ENCODE measurements at places on chromosomes 2 and 18. TPM values are rescaled to one million over a fixed set of nuclear protein-coding genes. Genes with fewer than 3 reads are reported as not detected.

Gene CNDP1
- not detected for total RNA-seq

Gene C1GALT1C1L
- total RNA-seq, result not detected

Gene PNPT1
- 34.2 TPM for total RNA-seq

GRCh38 chr2:161912154-161912553, 161.9 kb downstream of the DPP4 start:
- H3K36me3 ChIP-seq, result peaks cover 1% of the 10 kb centered on the region
- H3K27ac ChIP-seq, result no peak overlapping the region
- DNase-seq, result no peak

DNA sequence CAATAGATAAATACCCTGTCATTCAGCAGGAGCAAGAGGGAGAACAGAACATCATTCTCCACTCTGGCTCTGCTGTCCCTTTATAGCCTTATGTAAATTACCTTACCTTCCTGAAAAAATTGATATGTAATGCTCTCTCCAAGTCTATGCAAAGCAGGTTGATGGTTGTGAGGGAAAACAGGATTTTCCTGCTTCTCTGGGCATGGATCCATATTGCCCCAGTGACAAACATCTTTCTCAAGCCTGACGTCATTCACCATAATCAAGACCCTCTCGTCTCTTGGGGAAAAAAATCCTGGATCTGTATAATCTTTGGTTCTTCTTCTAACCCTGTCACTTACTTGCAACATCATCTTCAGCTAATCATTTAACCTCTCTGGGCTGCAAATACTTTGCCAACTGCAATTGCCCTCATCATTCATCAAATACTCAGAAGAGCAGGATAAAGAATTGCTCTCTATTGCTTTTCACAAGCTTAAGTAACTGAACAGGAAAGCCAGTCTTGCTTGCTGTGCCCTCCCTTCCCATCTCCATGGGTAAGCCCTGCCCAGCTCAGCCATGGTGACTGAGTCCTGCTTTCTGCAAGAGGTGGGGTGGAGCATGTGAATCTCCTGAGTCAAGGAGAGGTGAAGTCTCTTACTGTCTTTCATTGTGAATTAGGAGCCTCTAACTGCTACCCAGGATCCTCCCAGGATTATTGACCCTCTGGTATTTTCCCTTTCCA, 123.7 kb upstream of the KLF7 start:
- peaks cover 9% of the 10 kb centered on the region for H3K4me1 ChIP-seq
- H3K4me3 ChIP-seq, result no peak overlapping the region
- peaks cover 7% of the 10 kb centered on the region for H3K27me3 ChIP-seq

DNA sequence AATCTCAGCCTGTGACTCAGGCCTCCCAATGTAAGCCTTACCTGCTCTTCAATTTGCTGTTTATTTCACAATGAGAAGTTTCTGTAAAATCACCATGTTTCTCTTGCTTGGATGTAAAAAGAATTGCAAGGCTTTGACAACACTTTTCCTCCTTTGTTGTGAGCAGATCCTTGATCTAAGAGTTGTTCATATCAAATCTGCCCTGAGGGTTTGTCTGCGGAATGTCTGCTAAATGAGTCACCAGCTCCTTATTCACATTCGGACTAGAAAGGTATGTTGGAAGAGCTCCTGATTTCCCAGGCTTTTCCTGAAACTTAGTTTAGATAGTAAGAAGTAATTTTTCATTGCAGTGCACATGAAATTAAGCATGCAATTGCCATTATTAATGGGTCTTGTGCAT, 268.2 kb upstream of the TCF4 start:
- H3K27ac ChIP-seq, result no peak overlapping the region
- no peaks in the 10 kb centered on the region for H3K4me1 ChIP-seq
- H3K36me3 ChIP-seq, result no peaks in the 10 kb centered on the region
- no peak overlapping the region for H3K4me3 ChIP-seq
- no peaks in the 10 kb centered on the region for H3K27me3 ChIP-seq
- DNase-seq, result no peak

DNA sequence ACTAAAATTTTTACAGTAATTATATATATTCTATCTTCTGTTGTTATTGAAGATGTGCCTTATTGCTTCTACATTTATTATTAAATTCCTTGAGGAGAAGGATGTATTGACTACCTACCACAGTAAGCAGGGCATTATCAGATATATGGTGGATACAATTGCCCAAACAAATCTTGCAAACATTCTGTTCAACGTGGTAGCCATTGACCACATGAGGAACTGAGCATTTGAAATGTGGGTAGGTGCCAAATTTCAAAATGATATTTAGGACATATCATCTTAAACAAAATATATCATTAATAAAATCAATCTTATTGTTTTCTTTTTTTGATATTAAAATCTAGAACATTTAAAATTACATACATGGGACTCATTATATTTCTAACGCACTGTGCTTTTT, 11.1 kb downstream of the SCN3A start:
- no peak overlapping the region for H3K27ac ChIP-seq
- H3K4me1 ChIP-seq, result no peaks in the 10 kb centered on the region
- H3K36me3 ChIP-seq, result no peaks in the 10 kb centered on the region
- no peak overlapping the region for H3K4me3 ChIP-seq

All from activated naive CD8-positive, alpha-beta T cell treated with anti-CD3 and anti-CD28 coated beads, Interleukin-2, amount 10 ng/mL, durations not matched to agents 7 days and 5 days (primary cell).